Hematopoietic multipotent progenitor cell (in vitro differentiated cells): ENCODE measurements at places on chromosomes 5 and 9. TPM values are rescaled to one million over a fixed set of nuclear protein-coding genes. Genes with fewer than 3 reads are reported as not detected.

DNA sequence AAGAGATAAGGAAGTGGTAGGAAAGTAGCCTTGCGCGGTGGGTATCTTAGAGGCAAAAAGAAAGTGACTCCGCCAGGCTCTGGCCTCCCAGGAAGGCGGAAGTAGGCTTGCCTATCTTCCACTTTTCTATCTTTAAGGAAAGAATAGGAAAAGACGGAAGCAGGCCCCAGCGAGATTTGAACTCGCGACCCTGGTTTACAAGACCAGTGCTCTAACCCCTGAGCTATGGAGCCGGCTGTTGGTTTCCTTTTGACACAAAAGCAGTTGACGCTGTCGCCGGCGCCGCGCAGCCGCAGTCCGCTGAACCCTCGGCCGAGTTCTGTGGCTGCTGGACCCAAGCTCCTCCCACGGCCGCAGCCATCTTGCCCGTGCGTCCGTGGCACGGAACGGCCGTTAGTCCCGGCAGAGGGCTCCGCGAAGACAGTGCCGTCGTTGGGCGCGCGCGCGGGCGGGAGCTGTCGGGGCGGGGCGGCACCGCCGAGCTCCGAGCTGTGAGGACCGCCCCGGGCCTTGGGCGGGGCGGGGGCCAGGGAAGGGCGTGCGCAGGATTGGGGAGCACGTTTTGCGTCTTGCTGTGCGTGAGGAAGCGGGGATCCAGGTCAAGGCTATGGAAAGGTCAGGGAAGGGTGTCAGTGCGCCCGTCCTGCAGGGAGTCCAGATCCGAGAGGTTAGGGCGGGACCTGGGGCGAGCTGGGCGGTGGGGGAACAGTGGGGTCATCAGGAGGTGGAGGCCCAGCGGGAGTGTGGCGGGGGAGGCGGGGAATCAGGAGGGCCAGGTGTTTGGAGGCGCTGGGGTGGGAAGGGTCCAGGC is 13.3 kb downstream of the TRIM7 start:
- DNase-seq = peak; percentile 95

The PTPRD gene
- total RNA-seq = 16.2 TPM

The SARDH gene
- total RNA-seq = 10.5 TPM

GRCh38 chr9:114696814-114697544 is 15.0 kb upstream of the TEX48 start:
- DNase-seq = no peak

The PRLR gene
- under 0.01 TPM for total RNA-seq
